ENCODE measurements at places on chromosomes 11 and 22.

GRCh38 chr22:28594797-28595462 is 84.7 kb downstream of the TTC28 start:
- peak; percentile 49 for DNase-seq

DNA sequence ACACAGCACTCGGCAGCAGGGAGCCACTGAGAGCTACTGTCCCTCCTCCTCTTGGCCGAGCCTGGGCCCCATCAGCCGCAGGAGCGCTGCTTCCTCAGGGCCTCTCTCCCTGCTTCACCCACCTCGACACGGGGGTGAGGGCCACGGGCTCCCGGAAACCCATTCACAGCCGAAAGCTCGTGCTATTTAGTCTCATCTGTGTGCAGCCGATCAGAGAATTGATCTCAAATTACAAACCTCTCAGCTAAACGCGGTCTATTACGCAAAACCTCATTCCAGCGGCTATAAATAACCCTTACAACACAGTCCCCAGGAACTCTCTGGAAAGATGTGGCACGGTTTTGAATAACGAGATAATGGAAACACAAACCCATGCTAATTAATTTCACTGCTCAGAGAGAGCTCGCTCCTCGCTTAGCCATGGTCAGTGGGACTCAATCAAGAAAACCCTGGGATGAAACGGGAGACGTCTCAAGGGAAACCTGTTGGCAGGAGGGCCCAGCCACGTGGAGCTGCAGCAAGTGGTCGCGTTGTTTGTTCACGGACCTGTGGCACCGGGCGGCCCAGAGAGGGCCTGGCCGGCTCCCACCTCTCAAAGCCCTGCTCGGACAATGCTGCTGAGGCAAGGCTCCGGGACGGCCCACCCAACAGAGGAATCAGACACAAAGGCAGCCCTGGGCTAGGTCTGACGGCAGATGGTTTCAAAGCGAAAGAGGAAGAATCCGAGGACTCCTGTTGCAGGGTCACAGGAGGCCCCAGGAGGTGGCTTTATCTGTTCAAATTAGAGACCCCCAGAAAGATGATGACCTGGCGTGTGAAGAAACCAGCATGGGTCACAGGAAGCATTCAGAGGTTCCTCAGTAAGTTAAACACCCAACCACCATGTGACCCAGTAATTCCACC is 210.5 kb downstream of the CTTN start:
- peak; percentile 13 for DNase-seq

DNA sequence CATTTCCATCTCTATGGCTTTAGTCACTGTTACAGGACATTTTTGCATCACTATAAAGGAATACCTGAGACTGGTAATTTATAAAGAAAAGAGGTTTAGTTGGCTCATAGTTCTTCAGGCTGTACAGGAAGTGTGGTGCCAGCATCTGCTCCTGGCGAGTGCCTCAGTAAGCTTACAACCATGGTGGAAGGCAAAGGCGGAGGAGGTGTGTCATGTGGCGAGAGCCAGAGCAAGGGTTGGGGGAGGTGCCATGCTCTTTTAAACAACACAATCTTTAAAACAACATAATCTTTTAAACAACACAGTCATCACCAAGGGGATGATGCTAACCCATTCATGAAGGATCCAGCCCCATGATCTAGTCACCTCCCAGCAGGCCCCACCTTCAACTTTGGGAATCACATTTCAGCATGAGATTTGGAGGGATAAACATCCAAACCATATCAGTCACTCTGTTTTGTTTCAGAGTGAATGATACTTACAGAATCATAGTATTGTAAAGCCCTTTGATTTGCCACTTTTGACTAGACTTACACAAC is 103.3 kb downstream of the PDE3B start:
- DNase-seq, result no peak

DNA sequence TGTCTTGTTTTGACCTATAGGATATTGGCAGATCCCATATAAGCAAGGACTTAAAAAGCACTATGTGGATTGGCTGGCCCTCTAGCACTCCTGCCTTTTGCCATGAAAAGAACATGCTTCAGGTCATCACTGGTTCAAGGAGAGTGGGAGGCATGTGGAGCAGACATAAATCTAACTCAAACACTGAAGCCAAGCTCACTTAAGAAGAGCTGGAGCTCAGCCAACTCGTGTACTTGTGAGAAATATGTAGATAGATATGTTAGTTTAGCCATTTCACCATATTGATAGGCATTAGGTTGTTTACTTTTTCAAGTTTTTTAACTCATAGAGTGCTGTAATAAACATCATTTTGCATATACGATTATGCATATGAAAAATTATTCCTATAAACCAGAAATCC is 19.9 kb upstream of the BBOX1 start:
- DNase-seq, result no peak

DNA sequence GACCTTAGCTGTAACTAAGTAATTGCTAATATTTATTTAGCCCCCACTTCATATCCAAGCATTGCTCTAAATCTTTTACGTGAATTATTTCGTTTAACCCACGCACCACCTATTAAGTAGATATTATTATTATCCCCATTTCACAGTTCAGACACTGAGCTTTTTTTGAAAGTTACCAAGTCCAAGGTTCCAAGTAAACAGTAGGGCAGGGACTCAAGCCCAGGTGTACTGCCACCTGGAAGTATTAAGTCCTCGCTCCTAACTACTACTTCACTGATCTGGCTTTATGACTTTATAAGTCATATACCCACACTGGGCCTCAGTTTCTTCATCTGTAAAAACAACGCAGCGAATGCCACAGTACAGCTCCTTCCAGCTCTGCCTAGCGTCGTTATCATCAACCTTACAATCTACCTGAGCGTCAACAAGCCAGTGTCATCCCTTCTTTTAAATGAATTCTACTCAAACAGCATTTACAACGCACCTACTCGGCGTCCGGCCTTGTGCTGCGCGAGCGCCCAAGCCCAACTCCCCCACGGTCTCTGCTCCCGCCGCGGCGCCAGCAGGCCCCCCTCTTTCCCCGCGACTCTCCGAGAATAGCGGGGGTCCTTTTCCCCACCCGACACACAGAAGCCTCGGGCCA is 624 bp downstream of the TMEM41B start:
- DNase-seq, result no peak

DNA sequence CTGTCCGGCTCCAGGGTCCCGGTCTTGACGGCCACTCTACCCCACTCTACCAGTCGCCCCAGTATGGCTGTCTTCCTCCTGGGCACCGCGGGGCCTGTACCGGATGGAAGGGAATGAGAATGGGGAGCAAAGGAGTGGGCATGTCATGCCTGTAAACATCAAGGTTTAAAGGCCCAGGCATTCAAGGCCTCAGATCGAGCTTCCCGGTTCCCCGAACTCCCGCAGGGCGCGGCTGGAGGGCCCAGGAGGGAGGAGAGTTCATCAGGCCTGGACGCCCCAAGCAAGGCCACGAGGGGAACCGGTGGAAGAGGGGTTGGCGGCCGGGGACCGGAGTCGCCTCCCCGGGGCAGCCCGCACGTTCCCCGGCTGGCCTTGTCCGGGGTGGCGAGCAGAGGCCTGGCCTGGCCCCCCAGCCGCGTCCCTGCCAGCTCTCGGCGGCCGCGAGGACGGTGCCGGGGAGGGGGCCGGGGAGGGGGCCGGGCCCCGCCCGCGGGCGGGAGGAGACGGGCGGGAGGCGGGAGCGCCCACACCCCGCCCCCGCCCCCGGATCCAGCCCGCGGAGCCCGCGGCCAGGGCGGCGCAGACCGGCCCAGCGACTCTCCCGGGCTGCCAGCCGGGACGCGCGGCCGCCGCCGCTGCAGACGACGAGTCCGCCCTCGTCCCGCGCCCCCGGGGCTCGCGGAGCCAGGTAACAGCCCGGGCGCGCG is at the start of gene CDC42EP1:
Gene CDC42EP1, plus strand, starts transcription at position 580 of the 707 bp plus-strand sequence. CDS start 5,870 bp downstream, outside the sequence.
- DNase-seq, result no peak

DNA sequence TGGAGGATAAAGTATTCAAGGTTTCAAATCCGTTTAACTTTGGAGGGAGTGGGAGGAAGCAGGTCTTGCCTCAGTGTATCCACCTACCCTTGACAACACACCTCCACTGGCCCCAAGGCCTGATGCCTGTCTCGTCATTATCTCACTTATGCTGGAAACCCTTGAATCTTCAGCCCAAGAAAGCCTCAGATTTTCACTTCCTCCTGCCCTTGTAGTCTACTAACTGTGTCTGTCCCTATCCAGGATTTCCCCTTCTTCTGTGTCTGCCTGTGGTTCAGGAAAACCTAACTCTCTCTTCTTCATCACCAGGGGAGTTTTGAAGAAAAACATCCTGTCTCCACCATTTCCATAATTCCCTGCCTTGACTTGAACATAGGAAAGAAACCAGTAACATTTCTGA is 56.1 kb downstream of the SYT9 start:
- DNase-seq, result no peak

- DNase-seq, result no peak
Observed at GRCh38 chr22:44968736-44969135, 41.1 kb downstream of the PHF21B start.

- DNase-seq, result no peak
Observed at GRCh38 chr22:42344361-42344905, 74.0 kb upstream of the TCF20 start.

GRCh38 chr11:45725121-45725520 is 59.7 kb upstream of the CHST1 start:
- DNase-seq, result no peak

- no peak for DNase-seq
Observed at GRCh38 chr22:41647771-41648170, 26.7 kb downstream of the XRCC6 start.

GRCh38 chr11:5596607-5597201 is at the start of gene TRIM6:
Gene TRIM6, plus strand, starts transcription at chr11:5596637. Its CDS starts 261 bp downstream, at chr11:5596898.
- no peak for DNase-seq

DNA sequence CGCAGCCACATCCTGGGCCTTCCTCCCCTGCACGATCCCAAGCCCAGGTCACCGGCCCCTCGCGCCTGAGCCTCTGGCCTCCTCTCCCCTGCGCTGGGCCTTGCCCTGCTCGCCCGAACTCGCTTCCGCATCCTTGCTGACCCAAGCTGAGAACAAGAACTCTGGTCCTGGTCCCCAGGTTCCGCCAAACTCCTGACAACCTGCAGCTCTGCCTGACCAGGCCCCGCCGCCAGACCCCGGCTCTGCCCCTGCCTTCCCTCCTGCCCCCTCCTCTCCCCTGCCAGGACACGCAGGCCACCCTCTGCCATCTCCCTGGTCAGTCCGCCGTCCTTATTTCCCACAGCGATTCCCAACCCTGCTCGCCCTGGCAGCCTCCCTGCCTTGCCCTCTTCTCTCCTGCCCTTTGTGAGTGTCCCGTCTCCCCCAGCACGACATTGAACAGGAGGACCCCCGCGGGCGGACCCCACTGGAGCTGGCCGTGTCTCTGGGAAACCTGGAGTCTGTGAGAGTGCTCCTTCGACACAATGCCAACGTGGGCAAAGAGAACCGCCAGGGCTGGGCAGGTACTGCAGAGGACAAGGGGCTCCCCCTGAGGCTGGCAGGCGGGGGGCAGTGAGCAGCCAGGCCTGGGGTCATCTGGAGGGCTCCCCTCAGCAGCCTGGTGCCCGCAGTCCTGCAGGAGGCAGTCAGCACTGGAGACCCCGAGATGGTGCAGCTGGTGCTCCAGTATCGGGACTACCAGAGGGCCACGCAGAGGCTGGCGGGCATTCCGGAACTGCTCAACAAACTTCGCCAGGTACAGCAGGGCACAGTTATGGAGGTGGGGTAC is 762 bp downstream of the ANKRD13D start:
- no peak for DNase-seq

GRCh38 chr11:92259861-92260260 is 35.2 kb downstream of the FAT3 start:
- no peak for DNase-seq

DNA sequence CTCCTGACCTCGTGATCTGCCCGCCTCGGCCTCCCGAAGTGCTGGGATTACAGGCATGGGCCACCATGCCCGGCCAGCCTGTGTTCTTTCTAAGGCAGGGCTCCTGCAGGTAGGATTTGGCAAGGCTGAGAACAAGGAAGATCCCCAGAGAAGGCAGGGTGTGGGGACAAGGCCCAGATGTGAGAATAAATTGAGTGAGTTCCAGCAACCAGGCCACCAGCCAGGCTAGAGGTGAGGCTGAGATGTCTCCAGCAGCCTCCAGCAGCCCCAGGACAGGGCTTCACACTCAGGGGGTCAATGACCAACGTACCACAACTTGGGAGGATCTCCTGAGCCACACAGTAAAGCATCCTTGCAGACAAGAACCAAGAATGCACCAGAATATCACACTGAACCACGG is 75.1 kb downstream of the BUD13 start:
- DNase-seq, result no peak

DNA sequence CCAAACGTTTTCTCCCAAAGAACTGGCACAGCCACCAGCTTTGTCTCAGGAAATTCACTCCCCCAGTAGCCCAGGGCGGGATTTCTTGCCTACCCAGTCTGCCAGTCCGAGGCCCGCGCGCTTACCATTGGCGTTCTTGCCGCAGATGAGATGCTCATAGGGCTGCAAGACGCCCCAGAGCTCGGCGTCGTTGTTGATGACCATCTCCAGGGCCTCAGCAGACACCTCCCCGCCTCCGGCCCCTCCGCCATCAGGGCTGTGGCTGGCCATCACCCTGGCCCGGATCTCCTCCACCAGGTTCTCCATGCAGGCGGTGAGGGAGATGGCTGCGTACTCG is 1.3 kb downstream of the ABTB2 start:
- DNase-seq, result no peak

- DNase-seq, result no peak
Observed at GRCh38 chr11:75508051-75508561, 17.6 kb downstream of the GDPD5 start.

- no peak for DNase-seq
Observed at GRCh38 chr11:46393231-46393616, 1.6 kb upstream of the CHRM4 start.

- no peak for DNase-seq
Observed at GRCh38 chr11:66614073-66614472, 2.4 kb upstream of the RBM14 start.

DNA sequence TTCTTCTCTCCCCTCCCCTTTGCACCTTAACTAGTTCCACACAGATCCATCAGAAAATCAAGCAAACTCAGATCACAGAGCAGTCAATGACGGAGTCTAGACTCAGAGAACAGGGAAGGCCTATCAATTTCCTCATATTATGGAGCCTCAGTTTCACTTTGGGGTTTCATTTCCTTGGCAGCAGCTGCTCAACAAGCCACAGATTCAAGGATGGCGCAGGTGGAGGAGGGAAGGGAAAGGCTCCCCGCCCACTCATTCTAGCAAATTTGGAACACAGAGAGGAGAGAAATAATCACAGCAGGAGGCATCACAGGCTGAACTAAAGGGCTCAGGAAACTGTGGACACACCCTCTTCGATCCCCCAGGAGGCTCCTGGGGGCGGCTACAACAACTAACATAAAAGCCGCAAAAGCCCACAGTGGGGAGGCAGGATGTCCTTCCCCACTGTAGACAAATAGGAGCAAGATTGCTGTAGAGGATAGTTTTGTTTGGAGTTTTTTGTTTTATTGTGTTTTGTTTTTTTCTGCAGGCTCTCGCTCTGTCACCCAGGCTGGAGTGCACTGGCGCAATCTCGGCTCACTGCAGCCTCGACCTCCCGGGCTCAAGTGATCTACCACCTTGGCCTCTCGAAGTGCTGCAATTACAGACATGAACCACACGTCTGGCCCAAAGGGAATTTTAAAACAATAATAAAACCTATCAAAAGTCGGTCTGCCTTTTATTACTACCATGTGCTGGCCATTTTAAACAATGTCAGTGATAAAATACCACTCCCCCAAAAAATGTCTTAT is 3.4 kb downstream of the PLAAT3 start:
- DNase-seq, result no peak
